ENCODE measurements at places on chromosomes 5 and 9. TPM values are rescaled to one million over a fixed set of nuclear protein-coding genes. Genes with fewer than 3 reads are reported as not detected.

- no peaks in the 10 kb centered on the region for H3K4me1 ChIP-seq
- no peak for DNase-seq
- H3K27me3 ChIP-seq: peaks cover 36% of the 10 kb centered on the region
- H3K4me3 ChIP-seq: no peak overlapping the region
- no peak overlapping the region for H3K27ac ChIP-seq
Observed at GRCh38 chr5:761059-761771, 23.3 kb downstream of the ZDHHC11B start.

The SPATA31E1 gene
- not detected for total RNA-seq

The GMCL2 gene
- total RNA-seq: not detected

- H3K36me3 ChIP-seq: no peaks in the 10 kb centered on the region
- H3K27me3 ChIP-seq: no peaks in the 10 kb centered on the region
- no peak overlapping the region for H3K27ac ChIP-seq
Observed at GRCh38 chr5:30957591-30957990, 235.9 kb upstream of the CDH6 start.

- peaks cover 9% of the 10 kb centered on the region for H3K4me1 ChIP-seq
- no peak overlapping the region for H3K27ac ChIP-seq
- H3K4me3 ChIP-seq: no peak overlapping the region
- peaks cover 2% of the 10 kb centered on the region for H3K27me3 ChIP-seq
- H3K36me3 ChIP-seq: no peaks in the 10 kb centered on the region
Observed at GRCh38 chr9:128765499-128765898, 6.2 kb downstream of the ZER1 start.

The SMIM33 gene
- not detected for total RNA-seq

The GKAP1 gene
- 1.1 TPM for total RNA-seq

GRCh38 chr5:34869256-34869655 lies 30.3 kb downstream of the TTC23L start:
- no peaks in the 10 kb centered on the region for H3K36me3 ChIP-seq
- H3K27ac ChIP-seq: no peak overlapping the region

DNA sequence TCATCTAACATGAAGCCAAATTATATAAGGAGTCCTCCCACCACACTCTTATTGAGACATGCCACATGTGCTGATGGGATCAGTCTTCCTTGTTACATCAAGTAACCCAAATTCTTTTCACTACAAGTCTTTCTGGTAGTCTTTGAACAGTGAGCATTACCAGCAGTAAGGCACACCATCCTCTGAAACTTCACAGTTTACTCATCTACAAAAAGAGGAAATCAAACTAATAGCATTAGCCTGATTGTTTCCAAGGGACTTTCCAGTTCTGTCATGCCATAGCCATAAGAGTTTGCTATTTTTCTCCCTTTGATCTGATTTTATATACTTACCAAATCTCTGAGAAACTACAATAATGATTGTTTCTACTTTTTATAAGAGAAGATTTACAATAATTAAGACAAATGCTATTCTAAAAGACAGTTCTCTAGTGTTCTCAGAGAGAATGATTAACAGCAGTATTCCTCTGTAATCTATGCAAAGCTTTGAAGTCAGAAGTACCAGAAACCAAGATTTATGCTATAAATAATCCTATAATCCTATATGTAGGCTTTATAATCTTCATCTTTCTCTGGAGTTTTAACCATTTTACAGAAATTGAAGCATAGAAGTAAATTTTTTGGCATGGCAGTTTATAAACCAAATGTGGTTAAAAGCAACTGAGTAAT lies 166.2 kb upstream of the ACO1 start:
- peaks cover 4% of the 10 kb centered on the region for H3K27me3 ChIP-seq
- H3K4me1 ChIP-seq: no peaks in the 10 kb centered on the region
- H3K27ac ChIP-seq: no peak overlapping the region
- no peak for DNase-seq
- H3K36me3 ChIP-seq: no peaks in the 10 kb centered on the region

DNA sequence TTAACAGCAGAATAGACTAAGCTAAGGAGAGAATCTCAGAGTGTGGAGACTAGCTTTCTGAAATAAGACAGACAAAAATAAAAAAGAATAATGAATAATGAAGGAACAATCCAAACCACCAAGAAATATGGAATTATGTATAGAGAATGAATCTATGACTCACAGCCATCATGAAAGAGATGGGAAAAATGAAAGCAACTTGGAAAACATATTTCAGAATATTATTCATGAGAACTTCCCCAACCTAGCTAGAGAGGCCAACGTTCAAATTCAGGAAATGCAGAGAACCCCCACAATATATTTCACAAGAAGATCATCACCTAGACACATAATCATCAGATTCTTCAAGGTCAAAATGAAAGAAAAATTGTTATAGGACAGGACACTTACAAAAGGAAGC lies 349.0 kb upstream of the MPDZ start:
- no peaks in the 10 kb centered on the region for H3K4me1 ChIP-seq
- H3K4me3 ChIP-seq: no peak overlapping the region
- H3K27me3 ChIP-seq: no peaks in the 10 kb centered on the region
- no peak overlapping the region for H3K27ac ChIP-seq

GRCh38 chr5:180613188-180613813 lies 22.0 kb upstream of the SCGB3A1 start:
- H3K4me3 ChIP-seq: no peak overlapping the region
- no peaks in the 10 kb centered on the region for H3K36me3 ChIP-seq
- H3K27ac ChIP-seq: no peak overlapping the region
- H3K4me1 ChIP-seq: no peaks in the 10 kb centered on the region

DNA sequence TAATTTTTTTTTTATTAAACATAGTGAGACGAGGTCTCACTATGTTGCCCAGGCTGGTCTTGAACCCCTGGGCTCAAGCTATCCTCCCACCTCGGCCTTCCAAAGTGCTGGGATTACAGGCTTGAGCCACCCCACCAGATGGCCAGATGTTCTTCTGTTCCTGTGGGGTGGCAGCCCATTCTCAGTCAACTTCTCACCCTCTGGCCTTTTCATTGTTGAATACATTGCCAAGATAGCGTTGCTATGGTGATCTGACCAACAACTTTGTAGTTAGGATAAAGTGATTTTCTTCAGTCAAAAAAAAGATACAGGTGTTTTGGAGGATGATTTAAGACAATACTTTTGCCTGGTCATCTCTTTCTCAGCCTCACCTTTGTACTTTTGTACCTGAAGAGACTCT lies 109.1 kb downstream of the EGFLAM start:
- H3K36me3 ChIP-seq: no peaks in the 10 kb centered on the region
- H3K27me3 ChIP-seq: peaks cover 6% of the 10 kb centered on the region
- H3K4me1 ChIP-seq: no peaks in the 10 kb centered on the region
- no peak for DNase-seq

- H3K4me1 ChIP-seq: no peaks in the 10 kb centered on the region
- H3K27me3 ChIP-seq: no peaks in the 10 kb centered on the region
- no peak for DNase-seq
- no peak overlapping the region for H3K4me3 ChIP-seq
- no peak overlapping the region for H3K27ac ChIP-seq
Observed at GRCh38 chr5:164204338-164204946, 699.0 kb downstream of the MAT2B start.

DNA sequence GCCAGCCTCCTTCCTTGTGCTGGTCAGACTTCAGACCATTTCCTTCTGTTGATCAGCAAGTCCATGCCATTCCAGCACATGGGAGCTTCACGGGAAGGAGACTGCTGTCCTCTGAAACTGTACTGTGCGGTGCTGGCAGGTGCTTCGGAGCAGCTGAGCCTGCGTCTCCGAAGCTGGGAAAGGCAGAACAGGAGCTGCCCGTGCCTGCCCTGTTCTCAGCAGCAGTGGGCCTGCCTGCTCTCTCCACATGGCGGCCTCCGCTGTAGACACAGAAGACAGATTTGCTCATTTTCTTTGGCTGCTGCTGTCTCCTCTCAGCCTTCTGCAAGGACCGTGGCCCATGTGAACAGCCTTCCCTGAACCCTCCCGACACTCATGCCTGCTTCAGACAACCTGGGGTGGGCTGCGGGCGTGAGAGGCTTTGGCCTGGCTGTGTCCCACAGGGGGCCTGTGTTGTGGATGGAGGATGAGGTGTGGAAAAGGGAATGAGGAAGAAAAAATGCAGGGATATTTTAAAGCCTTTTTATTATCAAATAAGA lies 43.1 kb downstream of the HABP4 start:
- H3K36me3 ChIP-seq: peaks cover 32% of the 10 kb centered on the region
- DNase-seq: no peak
- no peak overlapping the region for H3K4me3 ChIP-seq
- H3K27ac ChIP-seq: no peak overlapping the region

Measured in HFFc6 (cell line).